ENCODE measurements at places on chromosomes 16 and 17.

DNA sequence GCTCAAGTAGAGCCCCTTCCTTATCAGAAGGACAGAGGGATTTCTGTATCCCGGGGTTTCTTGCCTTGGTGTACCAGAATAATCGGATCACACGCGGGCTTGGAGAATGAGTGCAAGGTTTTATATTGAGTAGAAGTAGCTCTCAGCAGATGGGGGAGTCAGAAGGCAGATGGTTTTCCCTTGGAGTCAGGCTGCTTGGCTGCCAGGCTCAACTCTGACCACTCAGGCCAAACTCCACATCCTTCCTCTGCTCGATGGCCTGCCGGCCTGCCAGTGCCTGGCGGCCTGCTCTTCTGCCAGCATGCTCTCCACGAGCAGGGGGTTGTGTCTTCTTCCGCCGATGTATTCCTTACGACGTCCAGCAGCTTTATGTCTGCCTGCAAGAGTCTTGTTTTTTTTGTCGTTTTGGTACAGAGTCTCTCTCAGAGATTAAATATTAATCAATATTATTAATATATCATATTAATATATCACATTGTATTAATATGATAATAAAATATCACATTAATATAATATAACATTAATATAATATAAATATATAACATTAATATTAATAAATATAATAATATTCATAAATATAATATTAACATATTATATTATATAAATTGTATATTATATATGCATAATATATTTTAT lies 229.2 kb upstream of the WSCD1 start:
- H3K36me3 ChIP-seq, result no peaks in the 10 kb centered on the region
- no peak overlapping the region for H3K27ac ChIP-seq
- H3K4me3 ChIP-seq, result no peak overlapping the region
- DNase-seq, result no peak
- no peaks in the 10 kb centered on the region for H3K27me3 ChIP-seq
- no peaks in the 10 kb centered on the region for H3K4me1 ChIP-seq

DNA sequence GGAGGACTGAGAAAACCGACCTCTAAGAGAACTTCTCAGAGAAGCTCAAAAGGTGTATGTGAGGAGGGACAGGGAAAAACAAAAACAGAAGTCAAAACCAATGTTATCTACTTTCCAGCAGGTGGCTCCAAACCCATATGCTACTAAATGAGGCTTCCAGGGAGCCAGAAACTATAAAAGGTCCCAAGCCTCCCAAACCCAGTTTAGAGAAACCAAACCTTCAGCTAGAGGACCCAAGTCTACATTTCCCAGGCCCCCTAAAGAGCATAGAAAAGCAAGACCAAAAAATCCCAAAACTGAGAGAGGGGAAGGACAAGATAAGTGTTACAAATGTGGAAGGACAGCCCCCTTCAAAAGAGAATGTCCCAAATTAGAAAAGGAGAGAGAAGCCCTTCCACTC lies 3.7 kb downstream of the HPR start:
- no peak overlapping the region for H3K27ac ChIP-seq
- H3K4me3 ChIP-seq, result no peak overlapping the region
- no peak for DNase-seq
- H3K36me3 ChIP-seq, result no peaks in the 10 kb centered on the region
- peaks cover 10% of the 10 kb centered on the region for H3K4me1 ChIP-seq
- no peaks in the 10 kb centered on the region for H3K27me3 ChIP-seq

- no peak overlapping the region for H3K27ac ChIP-seq
- DNase-seq, result no peak
- H3K27me3 ChIP-seq, result no peaks in the 10 kb centered on the region
- no peaks in the 10 kb centered on the region for H3K36me3 ChIP-seq
Observed at GRCh38 chr17:42163696-42164407, 9.1 kb upstream of the RAB5C start.

DNA sequence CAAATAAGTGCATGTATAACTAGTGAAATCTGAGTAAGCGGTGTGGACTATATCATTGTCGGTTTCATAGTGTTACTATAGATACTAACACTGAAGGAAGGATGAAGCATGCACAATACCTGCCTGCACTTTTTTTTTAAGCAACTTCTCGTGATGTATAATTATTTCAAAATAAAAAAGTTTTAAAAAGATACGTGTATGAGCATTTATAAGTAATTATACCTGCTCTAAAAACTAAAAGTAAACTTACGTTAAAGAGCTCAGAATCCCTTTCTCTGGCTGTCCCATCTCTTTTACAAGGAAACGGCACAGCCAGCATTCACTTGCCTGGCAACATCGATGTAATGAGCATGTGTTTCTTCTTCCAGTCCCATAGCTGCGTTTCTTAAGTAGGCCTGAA lies 31.3 kb upstream of the ARL6IP1 start:
- H3K27ac ChIP-seq, result no peak overlapping the region
- DNase-seq, result no peak
- H3K4me1 ChIP-seq, result no peaks in the 10 kb centered on the region
- no peaks in the 10 kb centered on the region for H3K27me3 ChIP-seq
- H3K4me3 ChIP-seq, result no peak overlapping the region

- no peak overlapping the region for H3K27ac ChIP-seq
- peaks cover 10% of the 10 kb centered on the region for H3K27me3 ChIP-seq
- peaks cover 4% of the 10 kb centered on the region for H3K4me1 ChIP-seq
- no peaks in the 10 kb centered on the region for H3K36me3 ChIP-seq
- H3K4me3 ChIP-seq, result no peak overlapping the region
- no peak for DNase-seq
Observed at GRCh38 chr16:88460496-88461330, 7.6 kb downstream of the ZFPM1 start.

DNA sequence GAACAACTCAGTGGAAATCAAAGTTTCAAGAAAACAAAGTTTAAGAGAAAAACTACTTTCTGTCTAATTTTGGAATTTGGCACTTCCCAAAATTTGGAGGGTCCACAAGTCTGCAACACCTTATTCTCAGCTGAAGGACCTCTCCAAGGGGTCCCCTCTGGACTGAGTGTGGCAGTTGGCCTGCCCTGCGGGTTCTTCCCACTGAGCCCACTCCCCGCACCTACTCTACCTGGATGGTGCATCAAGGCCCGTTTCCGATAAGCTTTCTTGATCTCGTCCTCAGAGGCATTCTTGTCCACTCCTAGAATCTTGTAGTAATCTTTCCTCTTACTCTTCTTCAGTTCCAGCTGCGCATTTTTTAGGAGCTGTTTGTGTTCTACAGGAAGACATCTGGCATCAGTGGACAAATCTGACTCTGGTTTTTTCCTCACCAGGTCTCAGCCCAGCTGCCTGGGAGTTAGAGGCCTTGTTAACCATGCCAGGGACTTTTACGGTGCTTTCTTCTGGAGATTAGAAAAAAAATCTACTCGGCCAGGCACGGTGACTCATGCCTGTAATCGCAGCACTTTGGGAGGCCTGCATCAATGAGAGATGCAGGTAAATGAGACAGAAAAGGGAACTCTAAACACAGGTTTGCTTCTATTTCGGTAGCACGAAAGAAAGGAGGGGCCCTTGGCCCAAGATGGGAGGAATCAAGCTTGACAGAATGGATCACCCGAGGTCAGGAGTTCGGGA lies 15.6 kb downstream of the CNP start:
- H3K4me1 ChIP-seq, result peaks cover 14% of the 10 kb centered on the region
- H3K4me3 ChIP-seq, result no peak overlapping the region
- peak overlapping the region; percentile 36 for H3K27ac ChIP-seq
- peaks cover 99% of the 10 kb centered on the region for H3K36me3 ChIP-seq

GRCh38 chr16:89360760-89361435 lies 129.5 kb downstream of the ANKRD11 start:
- H3K27me3 ChIP-seq, result no peaks in the 10 kb centered on the region
- peaks cover 74% of the 10 kb centered on the region for H3K4me1 ChIP-seq
- no peak overlapping the region for H3K4me3 ChIP-seq
- no peak for DNase-seq
- H3K36me3 ChIP-seq, result no peaks in the 10 kb centered on the region
- H3K27ac ChIP-seq, result peak overlapping the region; percentile 73

DNA sequence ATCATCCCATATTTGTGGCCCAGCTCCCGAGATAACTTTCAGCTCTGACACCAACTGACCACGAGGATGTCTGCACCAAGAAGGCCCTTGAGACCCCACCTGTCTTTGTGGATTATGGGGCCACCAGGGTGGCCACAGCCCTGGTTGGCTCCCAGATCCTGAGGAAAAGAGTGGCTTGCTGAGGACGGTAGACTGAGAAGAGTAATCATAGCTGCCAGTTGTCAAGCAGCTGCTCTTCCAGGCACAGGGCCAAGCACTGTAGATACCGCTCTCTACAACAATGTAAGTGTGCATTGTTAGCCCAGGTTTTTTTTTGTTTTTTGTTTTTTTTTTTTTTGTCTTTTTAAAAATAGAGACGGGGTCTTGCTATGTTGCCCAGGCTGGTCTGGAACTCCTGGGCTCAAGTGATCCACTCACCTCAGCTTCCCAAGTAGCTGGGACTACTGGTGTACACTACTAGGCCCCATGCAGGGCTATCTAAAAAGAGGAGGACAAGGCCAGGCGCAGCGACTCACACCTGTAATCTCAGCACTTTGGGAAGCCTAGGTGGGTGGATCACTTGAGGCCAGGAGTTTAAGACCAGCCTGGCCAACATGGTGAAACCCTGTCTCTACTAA lies 9.6 kb downstream of the ZNF205 start:
- no peak overlapping the region for H3K27ac ChIP-seq
- H3K4me3 ChIP-seq, result no peak overlapping the region
- DNase-seq, result no peak
- H3K4me1 ChIP-seq, result peaks cover 13% of the 10 kb centered on the region
- peaks cover 25% of the 10 kb centered on the region for H3K36me3 ChIP-seq

GRCh38 chr16:85104147-85104546 lies 8.1 kb downstream of the CIBAR2 start:
- H3K27ac ChIP-seq, result no peak overlapping the region
- no peak overlapping the region for H3K4me3 ChIP-seq
- peaks cover 5% of the 10 kb centered on the region for H3K4me1 ChIP-seq
- H3K27me3 ChIP-seq, result peaks cover 9% of the 10 kb centered on the region

- H3K4me1 ChIP-seq, result peaks cover 41% of the 10 kb centered on the region
- peak overlapping the region; percentile 58 for H3K4me3 ChIP-seq
- peaks cover 16% of the 10 kb centered on the region for H3K36me3 ChIP-seq
- DNase-seq, result no peak
Observed at GRCh38 chr17:79833110-79833450, 6.2 kb downstream of the CBX4 start.

GRCh38 chr17:1089915-1090314 lies 89.9 kb downstream of the ABR start:
- H3K4me3 ChIP-seq, result peak overlapping the region; percentile 60
- peak overlapping the region; percentile 90 for H3K27ac ChIP-seq
- H3K27me3 ChIP-seq, result no peaks in the 10 kb centered on the region
- no peak for DNase-seq
- H3K4me1 ChIP-seq, result peaks cover 85% of the 10 kb centered on the region
- H3K36me3 ChIP-seq, result peaks cover 68% of the 10 kb centered on the region

DNA sequence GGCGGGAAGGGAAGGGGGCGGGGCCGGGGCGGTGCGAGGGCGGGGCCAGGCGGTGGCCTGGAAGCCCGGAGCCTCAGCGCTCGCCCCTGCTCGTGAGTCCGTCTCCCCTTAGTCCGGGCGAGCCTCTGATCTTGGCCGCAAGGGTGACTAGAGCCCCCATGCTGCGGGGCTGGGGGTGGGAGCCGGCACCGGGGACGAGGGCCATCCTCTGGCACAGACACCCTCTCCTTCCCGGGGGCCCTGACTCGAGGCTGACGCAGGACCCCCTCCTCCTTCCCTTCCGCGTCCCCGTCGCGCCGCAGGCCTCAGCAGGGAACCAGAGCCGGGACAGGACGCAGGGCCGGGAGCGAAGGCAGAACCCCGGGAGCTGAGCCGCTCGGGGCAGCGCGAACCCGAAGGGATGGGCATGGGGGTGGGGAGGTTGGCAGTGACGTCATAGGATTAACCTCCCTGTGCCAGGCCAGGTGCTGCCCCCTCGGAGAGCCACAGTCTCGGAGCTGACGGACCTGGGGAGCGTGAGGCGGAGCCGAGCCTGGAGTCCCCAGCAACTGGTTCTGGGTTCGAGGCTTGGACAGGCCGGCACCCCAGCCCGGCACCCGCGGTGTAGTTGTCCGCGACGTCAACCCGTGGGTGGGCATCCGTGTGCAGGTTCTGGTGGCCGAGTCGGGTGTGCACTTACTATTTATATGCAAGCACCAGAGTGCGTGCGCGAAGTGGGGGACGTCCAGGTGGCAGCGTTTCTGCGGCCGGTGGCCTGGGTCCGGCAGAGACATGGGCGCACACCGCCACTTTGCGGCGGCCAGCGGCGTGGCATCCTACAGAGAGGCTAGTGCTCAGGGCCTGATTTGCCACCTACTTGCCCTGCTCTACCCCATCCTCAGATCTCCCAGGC lies 503 bp upstream of the PLCD3 start:
- peak overlapping the region; percentile 78 for H3K4me3 ChIP-seq
- H3K36me3 ChIP-seq, result peaks cover 4% of the 10 kb centered on the region
- no peaks in the 10 kb centered on the region for H3K27me3 ChIP-seq
- H3K4me1 ChIP-seq, result peaks cover 81% of the 10 kb centered on the region
- peak; percentile 40 for DNase-seq

- no peaks in the 10 kb centered on the region for H3K36me3 ChIP-seq
- no peak for DNase-seq
- no peak overlapping the region for H3K4me3 ChIP-seq
- H3K27me3 ChIP-seq, result no peaks in the 10 kb centered on the region
- H3K4me1 ChIP-seq, result peaks cover 17% of the 10 kb centered on the region
Observed at GRCh38 chr17:49861150-49861884, 13.4 kb upstream of the TAC4 start.

DNA sequence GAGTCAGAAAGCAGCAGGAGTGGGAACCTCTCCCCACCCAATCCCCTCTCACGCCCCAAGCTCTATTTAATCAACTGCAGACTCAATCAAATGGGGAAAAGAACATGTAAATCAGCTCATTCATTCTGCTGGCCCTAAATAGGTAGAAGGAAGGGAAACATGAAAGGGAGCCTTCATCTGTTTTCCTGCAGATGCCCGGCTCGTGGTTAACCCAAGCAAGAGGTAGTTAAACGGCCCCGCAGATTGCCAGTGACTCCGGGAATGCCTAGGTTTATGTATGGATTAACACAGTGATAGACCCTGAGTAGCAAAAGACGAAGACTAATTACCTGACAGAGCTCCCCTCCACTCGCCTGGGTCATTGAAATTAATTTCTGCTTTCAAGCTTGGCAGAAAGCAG lies 542.0 kb downstream of the WWOX start:
- no peak overlapping the region for H3K27ac ChIP-seq
- H3K4me3 ChIP-seq, result no peak overlapping the region
- H3K27me3 ChIP-seq, result no peaks in the 10 kb centered on the region

DNA sequence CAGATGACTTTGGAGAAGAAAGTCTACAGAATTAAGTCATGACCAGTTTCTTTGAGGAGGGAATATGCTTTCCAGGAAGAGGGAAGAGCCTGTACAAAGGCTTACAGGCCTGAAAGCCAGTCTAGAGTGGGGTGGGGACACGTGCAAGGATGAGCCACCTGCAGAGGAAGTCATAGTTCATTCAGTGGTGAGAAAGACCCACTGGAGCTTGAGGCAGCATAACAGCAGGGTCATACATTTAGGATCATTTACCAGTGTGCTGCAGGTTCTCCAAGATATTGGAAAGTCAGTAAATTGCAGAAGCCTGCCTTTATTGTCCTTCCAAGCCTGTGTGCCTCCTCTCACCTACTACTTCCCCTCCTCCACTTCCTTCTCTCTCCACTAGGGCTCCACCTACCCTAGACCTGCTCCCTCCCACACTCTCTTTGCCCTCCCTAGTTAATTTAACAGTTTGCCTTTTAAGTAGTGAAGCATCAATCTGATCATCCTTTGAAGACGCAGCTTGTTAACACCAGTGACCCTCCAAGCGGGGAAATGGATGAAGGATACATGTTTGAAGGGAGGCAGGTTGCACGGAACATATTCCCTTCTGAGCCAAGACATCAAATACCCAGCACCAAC lies 40.2 kb downstream of the CDRT15 start:
- H3K27ac ChIP-seq, result no peak overlapping the region
- DNase-seq, result no peak
- peaks cover 17% of the 10 kb centered on the region for H3K4me1 ChIP-seq
- H3K27me3 ChIP-seq, result no peaks in the 10 kb centered on the region
- peaks cover 37% of the 10 kb centered on the region for H3K36me3 ChIP-seq
- no peak overlapping the region for H3K4me3 ChIP-seq
